Chondrocyte (in vitro differentiated cells): ENCODE measurements at places on chromosomes 7 and 10. TPM values are rescaled to one million over a fixed set of nuclear protein-coding genes. Genes with fewer than 3 reads are reported as not detected.

GRCh38 chr10:60564475-60564874, 174.8 kb upstream of the ANK3 start:
- DNase-seq = no peak

Gene OGDHL
- 0.36 to 0.45 TPM (median 0.44 TPM) in 3 replicates for total RNA-seq

DNA sequence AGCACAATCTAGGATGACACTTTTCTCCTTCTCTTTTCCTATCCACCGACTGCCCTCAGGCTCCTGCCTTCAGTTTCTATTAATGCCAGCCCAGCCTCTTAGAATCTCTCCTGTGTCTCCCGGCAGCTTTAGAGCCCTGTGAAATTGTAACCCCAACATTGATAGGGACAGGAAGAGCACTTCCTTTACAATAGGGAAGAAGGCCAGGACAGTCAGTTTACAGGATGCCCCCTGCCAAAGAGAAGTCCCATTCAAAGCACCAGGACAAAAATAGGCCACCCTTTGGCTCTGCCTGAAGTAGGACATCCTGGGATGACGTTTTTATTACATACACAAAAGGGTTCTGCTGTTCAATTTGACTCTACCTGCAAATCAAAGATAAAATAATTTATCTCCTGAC, 64.7 kb upstream of the ANK3 start:
- no peak for DNase-seq

Gene TMEM26
- total RNA-seq = 0.92 to 1.9 TPM (median 1.0 TPM) in 3 replicates

Gene KIN
- total RNA-seq = 11.3 to 15.6 TPM (median 14.2 TPM) in 3 replicates

DNA sequence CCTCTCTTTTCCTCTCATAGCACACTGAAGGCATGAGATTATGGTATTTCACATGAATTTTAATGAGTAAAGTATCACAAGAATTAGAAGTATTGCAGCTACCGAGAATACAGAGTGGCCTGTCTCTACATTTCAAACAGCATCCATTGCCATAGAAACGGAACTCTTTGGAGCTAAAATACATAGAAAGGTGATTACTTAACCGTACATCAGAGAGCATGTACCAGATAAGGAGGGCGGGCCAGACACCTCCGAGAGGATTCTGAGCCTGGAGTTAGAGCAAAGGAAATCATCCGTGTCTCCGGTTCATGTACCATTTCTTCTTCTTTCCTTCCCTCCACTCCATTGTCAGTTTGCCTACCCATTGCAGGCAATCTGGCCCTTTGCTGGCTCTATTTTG, 196.7 kb downstream of the KLF6 start:
- DNase-seq = no peak

- no peak for DNase-seq
Observed at GRCh38 chr10:63713191-63714144, 192.3 kb downstream of the REEP3 start.

DNA sequence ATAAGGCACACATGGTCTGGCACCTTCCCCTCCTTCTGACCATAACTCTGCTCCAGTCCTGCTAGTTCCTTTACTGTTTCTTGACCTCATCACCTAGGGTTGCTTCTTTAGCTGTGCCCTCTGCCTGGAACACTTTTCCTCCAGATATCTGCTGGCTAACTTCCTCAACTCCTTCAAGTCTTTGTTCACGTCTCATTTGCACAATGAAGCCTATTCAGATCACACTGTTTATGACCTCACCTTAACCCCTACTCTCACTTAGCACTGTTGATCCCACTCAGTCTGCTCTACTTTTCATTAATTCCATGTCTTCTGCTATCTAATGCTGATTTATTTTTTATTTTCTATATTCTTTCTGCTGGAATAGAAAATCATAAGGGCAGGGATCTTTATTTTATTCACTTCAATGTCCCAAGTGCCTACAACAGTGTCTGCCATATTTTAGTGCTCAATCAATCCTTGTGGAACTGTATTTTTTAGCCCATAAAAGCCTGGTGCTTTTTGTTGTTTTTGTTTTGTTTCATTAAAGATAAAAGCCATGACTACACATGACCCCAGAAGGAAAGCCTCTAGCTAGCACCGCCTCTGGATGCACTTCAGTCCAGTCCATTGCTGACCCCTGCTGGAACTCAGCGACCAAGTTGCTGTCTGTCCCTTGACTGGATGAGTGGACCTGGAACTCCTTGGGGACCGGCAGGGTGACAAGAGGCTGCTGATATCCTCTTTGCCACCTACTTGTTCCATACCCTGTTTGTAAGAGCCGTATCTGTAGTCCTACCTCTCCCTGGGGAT, 12.3 kb downstream of the KLF14 start:
- no peak for DNase-seq

DNA sequence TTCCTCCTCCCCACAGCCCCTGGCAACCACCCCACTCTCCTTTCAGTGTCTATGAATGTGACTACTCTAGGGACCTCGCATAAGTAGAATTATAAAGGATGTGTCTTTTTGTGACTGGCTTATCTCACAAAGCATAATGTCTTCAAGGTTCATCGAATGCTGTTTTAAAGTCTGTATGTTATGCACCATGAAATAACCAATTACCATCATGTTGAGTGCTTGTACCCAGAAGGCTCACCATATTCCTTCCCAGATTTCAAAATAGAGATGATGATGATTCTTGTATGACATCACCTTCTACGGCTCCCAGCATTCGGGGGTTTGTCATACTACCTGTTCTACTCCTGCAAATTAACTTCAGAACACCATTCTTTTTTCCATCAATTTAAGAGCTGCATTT, 11.9 kb downstream of the PKD1L1 start:
- DNase-seq = no peak

Gene APBB1IP
- not detected in 3 replicates for total RNA-seq

Gene BAG3
- total RNA-seq = 54.0 to 63.6 TPM (median 62.0 TPM) in 3 replicates

DNA sequence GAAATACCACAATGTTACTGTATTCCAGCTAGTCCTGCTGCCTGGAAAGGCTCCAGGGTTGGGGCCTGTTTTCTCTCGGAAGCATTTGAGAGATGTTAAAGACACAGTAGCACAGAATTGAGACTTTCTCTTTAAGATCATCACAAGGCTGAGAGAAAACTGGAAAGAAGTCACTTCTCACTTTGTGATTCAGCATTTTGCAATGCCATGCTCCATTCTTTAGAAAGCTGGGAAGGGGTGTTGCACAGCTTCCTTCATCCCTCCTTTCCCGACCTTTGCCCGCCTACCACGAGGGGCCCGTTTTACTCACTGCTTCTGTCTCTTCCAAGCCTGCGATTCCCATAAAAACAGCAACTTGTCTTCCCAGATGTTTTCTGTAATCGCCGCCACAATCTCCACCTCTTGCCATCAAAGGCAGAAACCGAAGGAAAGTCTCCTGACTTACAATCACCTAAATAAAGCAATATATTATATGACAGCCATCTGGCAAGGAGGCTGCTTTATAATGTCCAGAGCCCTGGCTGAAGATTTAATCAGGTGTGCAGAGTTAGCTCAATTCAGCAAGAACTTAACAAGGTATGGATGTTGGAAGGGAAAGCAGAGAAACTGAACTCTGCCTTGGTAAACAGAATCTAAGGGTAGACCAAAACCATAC, 18.9 kb downstream of the NOD1 start:
- DNase-seq = no peak

- DNase-seq = no peak
Observed at GRCh38 chr10:102834143-102834542, 3.1 kb downstream of the CYP17A1 start.

- DNase-seq = no peak
Observed at GRCh38 chr7:141402277-141402996, 148.8 kb upstream of the AGK start.

Gene RTKN2
- 3.4 to 4.0 TPM (median 3.9 TPM) in 3 replicates for total RNA-seq

GRCh38 chr7:73650524-73650923, 17.1 kb upstream of the VPS37D start:
- DNase-seq = no peak

GRCh38 chr10:78706726-78707540, 361.8 kb upstream of the ZMIZ1 start:
- no peak for DNase-seq
